HCT116 (cell line): ENCODE measurements at places on chromosomes 1 and 21. TPM values are rescaled to one million over a fixed set of nuclear protein-coding genes. Genes with fewer than 3 reads are reported as not detected.

The PROK1 gene
- total RNA-seq = 0.22 TPM

DNA sequence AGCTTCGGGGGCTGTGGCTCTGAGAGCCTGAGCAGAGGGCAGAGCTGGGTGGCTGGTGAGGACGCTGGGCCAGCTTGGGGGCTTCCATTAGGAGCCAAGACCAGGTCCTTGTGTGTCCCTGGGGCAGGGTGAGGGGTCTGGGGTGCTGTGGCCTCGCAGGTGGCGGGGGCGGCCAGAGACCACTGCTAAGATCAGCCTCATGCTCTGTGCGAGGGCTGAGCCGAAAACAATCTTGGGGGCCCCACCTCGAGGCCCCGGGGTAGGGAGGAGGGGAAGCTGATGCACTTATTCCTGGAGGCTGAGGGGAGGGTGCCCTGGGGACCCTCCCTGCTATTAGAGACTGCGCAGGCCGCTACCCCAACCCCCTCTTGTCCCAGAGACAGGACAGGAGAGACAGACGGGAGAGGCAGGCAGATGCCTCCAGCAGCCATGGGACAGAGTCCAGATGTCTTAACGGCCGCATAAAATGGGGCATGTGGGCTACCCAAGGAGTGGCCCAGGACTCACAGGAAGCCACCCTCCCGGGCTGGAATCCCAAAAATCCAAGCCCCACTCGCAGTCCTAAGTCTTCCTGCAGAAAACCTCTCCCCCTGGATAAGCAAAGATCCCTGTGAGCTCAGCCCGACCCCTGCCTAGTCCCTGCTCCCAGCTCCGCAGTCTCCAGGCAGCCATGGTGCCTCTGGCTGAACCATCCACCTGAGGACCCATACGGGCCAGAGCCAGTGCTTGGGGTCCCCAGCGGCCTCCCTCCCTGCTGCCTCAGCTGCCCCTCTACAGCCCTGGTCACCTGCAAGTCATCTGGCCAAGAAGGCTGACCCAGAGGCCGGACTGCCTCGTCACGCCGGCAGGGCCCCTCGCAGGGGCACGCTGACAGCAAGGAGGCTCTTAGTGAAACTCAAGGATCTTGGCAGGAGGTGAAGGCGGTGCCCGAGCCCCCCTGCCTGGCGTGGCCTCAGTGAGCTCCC lies 43.6 kb upstream of the COL18A1 start:
- DNase-seq = no peak

DNA sequence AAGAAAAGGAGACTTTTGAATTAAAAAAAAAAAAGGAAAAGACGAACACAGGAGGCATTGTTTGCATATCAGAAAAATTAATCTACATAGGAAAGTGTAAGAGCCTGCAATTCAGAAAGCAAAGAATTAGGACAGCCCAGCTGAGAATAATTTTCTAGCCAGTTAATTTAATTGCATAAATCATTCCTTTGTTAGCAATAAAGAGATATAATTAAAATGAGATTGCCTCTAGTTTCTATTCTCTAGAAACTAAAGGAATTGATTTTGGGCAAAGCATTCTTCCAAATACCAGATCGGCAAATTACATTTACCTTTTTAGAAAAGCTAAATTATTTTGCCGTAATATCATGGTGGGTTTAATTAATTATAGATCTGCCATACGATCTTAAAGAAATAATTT lies 46.0 kb downstream of the NUF2 start:
- DNase-seq = no peak

- DNase-seq = no peak
These were observed 39.0 kb downstream of the FYB2 start for GRCh38 chr1:56780128-56780750.

DNA sequence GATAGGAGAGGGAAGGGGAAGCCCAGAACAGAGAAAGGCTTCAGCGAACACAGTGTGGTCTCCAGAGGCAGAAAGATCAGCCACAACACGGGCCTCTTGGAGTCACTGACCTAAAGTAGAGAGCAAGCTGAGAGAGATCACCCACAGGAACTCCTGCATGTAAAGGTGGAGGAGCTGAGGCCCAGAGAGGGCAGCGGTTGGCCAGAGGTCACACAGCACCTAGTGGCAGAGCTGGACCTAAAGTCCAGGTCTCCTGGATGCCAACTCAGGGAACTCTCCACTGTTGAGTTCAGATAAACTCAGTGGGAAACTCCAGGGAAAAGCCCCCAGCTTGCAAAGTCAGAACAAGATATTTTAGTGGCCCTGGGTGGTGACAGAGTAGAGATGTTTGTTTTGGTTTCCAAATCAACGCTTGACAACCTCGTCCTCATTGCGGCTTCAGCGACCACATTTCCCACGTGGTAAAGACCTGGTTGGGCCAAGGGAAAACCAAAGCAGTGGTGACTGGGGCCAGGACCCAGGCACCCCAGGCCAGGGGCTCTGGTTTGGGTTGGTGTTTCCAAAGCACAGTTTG lies 4.6 kb downstream of the IFFO2 start:
- DNase-seq = no peak

DNA sequence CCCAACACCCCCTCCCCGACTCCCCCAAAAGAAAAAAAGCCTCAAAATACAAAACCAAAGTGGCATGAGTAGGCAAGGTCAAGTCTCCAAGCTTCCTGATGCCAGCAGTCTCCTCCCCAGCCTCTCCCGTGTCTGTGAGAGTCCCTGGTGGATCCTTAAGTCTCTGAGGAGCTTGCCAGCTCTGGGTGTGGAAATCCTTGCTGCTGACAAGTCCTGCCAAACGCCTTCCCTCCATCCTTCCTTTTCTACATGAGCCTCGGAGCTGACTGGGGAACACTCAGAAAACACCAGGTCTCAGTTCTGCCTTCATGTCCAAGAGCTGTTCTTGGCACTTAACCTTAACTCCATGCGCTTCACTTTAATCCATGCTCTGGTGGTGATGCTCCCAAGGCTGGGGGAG lies 3.7 kb upstream of the ETV3L start:
- no peak for DNase-seq
